ENCODE measurements at places on chromosomes 7 and 10.

- DNase-seq: no peak
These were observed 6.0 kb downstream of the ATP6V1F start for GRCh38 chr7:128868624-128869137.

GRCh38 chr10:19497026-19497425, 319.2 kb upstream of the PLXDC2 start:
- no peak for DNase-seq

GRCh38 chr10:22335173-22335933, 9.9 kb upstream of the SPAG6 start:
- peak; percentile 82 for DNase-seq

DNA sequence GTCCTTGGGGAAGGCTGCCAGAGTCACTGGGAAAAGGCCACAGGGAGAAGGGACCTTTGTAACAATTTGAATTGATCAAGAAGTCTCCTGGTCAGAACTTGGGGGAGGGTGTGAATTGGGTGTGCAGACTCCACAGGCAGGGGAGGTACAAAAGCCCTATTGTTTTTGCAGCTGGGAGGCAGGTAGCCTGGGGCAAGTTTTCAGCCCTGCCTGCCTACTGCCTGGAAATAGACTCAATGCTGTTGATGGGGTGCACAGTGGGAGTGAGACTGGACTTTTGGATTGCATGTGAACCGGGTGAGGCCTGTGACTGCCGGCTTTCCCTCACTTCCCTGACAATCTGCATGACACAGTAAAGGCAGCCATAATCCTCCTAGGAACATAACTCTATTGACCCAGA, 947.0 kb downstream of the REEP3 start:
- no peak for DNase-seq
